CD4-positive, alpha-beta T cell treated with Interleukin-17A for 4 hours (primary cell): ENCODE measurements at places on chromosomes 3 and 15.

- DNase-seq, result no peak
These were observed 35.6 kb upstream of the PYDC2 start for GRCh38 chr3:191425322-191425734.

- DNase-seq, result no peak
These were observed 95.9 kb upstream of the PRR20G start for GRCh38 chr3:127383656-127384179.

DNA sequence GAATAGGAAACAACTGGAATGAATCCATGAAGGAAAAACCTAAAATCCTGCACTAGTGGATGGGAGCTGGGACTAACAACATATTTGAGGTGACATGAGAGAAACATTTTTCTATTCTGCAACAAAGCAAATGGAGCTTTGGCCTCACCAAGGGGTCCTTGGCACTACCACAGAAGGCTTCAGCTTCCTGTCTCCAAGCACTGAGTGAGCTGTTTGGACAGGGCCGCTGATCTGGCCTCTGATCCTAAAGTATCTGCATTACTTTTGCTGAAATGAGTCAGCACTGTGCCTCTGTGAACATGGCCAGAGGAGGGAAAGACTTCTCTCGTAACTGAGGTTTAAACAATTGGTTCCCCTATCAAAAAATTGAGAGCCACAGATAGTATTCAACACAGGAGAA, 9.0 kb downstream of the ARPP21 start:
- DNase-seq, result no peak

DNA sequence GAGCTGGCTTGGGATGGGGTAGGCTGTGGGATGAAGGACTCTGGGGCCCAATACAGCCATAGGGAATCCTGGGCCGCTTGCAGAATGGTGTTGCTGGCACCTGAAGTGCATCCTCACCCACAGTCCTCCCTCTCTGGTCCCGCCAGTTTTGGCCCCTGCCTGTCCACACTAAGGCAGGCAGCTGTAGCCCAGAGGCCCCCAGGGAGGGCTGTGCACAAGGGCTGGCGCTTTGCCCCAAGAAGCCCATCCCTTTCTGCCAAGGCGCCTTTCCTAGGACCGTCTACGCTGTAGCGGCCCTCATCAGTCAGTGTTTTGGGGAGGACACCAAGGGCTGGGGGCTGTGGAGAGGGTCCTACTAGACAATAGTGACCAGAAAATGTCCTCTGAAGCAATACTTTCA, 116.2 kb upstream of the ABHD17C start:
- no peak for DNase-seq

- no peak for DNase-seq
These were observed 18.9 kb downstream of the GHRL start for GRCh38 chr3:10273702-10274305.

- no peak for DNase-seq
These were observed 94.4 kb upstream of the FAM174B start for GRCh38 chr15:92749946-92750345.

DNA sequence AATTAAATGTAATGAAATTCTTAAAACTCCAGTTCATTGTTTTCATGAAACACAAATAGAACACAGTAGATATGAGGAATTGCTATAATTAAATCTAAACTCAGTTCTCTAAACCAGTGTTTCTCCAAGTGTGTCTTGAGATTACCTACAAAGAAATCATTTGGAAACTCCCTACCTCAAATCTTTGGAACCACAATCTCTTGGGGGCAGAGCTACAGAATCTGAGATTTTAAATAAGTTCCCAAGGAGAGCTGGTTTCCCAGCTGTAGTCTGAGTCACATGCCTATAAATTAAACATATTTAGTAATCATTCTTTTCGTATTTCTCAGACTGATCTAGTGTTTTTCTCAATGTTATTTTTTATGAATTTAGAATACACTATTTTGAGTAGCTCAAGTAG, 17.0 kb upstream of the ACTC1 start:
- no peak for DNase-seq

- DNase-seq, result no peak
These were observed 642.3 kb downstream of the ROBO2 start for GRCh38 chr3:77682162-77682561.

DNA sequence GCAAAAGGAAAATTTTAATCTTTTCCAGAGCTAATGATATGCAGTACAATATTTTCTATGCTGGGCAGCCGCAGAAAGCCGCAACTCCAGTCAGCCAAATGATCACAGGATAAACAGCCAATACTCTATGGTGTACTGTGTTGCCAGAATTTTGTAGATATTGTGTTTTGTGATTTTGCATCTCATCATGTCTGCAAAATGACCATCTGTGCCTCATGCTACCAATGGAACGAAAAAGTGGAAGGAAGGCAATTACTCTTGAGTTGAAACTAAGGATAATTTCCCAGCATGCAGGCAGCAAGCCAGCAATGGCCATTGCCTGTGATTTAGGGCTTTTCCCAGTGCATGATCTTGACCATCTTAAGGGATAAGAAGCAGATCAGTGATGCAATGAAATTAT, 891.9 kb downstream of the PLOD2 start:
- DNase-seq, result no peak

DNA sequence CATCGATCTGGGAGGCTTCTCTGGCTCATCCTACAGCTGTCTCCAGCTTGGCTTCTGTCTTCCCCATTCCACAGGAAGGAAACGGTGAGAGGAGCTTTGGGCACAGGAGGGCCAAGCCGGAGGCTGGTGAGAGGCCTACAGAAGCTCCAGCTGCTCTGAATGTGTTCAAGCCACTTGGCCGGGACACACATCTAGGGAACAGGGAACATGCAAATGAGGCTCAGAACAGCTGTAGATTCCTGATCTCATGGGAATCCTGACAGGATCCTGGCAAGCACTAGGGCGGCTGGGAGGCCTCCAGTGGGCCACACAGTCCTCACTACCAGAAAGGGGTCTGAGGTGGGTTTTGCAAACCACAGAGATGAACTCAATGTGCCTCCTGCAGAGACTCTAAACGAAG, 13.7 kb downstream of the SEMA5B start:
- no peak for DNase-seq

DNA sequence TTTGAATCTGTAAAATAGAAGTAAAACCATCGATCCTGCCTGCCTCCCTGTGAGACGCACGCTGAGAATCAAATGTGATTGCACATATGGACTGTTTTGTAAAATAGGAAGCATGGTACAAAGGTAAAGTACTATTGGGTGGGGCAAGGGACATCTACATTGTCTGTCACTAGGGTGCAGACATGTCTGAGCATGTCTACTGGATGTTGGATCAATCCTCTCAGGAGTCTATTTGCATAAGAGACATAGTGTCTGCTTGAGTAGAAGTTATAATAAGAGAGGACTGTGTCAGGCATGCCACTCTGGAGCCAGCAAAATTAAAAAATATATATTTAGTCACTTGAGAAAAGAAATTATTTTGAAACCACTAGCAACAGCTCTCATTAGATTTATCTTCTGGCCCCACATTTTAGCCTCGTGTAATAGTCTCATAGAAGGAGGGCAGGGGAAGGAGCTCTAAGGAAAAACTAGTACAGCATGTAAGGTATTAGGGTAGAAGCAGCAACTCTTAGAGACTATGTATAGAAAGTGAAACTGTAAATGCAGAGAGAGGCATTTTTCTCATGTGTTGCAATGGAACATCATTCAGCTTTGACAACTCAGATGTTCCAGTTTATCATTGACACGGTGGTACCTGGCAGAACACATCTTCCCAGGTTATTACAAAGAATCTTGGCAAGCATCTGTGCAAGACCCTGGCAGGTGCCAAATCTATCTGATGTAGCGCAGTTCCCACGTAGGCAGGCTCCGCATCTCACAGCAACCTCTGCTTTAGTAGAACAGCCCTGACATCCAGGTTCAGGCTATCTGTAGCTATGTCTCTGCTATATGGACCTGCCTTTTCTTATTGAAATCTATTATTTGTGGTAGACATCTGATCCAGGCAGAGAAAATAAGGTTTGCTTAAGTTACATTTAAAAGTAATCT, 85.2 kb upstream of the CHL1 start:
- no peak for DNase-seq

GRCh38 chr3:194573680-194574437, 59.4 kb downstream of the TMEM44 start:
- peak; percentile 50 for DNase-seq

GRCh38 chr3:86563400-86563970, 427.5 kb downstream of the VGLL3 start:
- DNase-seq, result no peak

- no peak for DNase-seq
These were observed 16.0 kb downstream of the FBLN2 start for GRCh38 chr3:13564751-13565560.

- no peak for DNase-seq
These were observed 25.5 kb downstream of the OSBPL10 start for GRCh38 chr3:31955581-31955980.
